Activated CD4-positive, alpha-beta T cell treated with anti-CD3 and anti-CD28 coated beads, Interleukin-10, Interleukin-2, amounts not matched to agents 100 ng/mL and 50 ng/mL, durations not matched to agents 16 hours and 8 hours (primary cell): ENCODE measurements at places on chromosomes 12 and 14.

GRCh38 chr14:101843665-101844064 lies 82.2 kb downstream of the PPP2R5C start:
- DNase-seq = peak; percentile 81

GRCh38 chr12:40464121-40464520 lies 228.1 kb upstream of the CNTN1 start:
- DNase-seq = no peak

GRCh38 chr12:81953541-81953940 lies 194.4 kb upstream of the PPFIA2 start:
- no peak for DNase-seq

DNA sequence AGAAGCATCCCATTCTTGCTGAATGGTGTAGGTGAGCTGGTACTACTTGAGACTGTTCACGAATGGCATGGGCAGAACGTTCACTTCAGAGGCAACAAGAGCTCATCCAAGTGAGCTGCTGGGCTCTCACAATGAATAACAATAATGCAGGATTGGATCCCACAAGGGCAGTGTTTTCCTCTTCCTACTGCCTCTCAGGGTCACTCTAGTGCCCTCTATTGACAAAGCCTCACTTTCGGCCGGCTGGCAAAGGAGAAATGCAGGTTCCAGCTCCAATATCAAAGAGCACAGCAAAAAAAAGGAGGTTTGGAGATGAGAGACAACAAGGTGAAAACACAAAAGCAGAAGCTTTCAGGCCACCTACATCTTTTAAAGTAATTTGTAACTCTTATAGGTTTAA lies 74.6 kb upstream of the MYF6 start:
- DNase-seq = peak; percentile 0

- DNase-seq = no peak
These were observed 199.6 kb downstream of the TRHDE start for GRCh38 chr12:72471806-72472205.

DNA sequence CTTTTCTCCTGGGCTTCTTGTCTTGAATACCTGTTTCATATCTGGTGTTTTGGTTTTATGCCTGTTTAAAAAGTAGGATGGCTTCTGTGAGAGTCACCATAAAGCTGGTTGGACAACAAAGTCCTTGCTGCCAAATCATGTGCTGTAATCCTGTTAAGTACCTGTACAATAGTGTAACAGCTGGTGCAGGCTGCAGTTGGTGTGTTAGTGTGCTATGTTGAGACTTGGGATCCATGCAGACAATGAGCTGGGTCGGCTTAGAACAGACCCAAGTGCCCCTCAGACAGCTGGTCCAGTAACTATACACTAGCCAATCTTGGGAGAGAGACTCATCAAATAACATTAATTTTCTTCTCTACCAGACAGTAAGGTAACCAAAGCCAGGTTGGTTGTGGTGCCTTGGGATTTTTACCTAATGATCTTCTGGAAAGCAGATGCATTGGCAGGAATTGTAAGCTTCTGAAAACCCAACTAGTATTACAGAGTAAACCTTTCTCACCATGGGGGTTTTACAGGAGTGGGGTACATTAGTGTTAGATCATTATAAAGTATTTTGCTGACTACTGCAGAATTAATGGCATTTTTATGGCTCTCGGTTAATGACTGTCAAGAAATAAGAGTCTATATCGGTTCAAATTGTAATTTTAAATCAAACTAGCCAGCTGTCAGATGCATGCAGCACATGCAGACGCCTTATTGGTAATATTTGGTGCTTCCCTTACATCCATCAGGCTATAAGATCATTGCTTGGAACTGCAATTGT lies 231.2 kb downstream of the PDZRN4 start:
- no peak for DNase-seq

- DNase-seq = no peak
These were observed 220.5 kb upstream of the TBX3 start for GRCh38 chr12:114904254-114905003.

DNA sequence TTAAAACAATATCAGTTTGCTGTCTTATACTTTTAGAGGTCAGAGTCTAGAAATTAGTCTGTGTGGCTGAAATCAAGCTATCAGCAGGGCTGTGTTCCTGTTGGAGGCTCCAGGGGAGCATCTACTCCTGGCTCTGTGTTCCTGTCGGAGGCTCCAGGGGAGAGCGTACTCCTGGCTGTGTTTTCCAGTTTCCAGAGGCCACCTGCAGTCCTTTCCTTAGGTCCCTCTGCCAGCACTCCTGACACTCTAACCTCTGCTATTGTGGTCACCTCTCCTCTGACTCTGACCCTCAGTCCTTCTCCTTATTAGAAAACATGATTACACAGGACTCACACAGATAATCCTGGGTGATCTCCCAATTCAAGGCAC lies 1140.7 kb upstream of the TMEM132C start:
- no peak for DNase-seq

- no peak for DNase-seq
These were observed 49.0 kb downstream of the CACNA1C start for GRCh38 chr12:2101771-2102170.

- DNase-seq = no peak
These were observed 101.3 kb downstream of the WIF1 start for GRCh38 chr12:65019696-65020234.

DNA sequence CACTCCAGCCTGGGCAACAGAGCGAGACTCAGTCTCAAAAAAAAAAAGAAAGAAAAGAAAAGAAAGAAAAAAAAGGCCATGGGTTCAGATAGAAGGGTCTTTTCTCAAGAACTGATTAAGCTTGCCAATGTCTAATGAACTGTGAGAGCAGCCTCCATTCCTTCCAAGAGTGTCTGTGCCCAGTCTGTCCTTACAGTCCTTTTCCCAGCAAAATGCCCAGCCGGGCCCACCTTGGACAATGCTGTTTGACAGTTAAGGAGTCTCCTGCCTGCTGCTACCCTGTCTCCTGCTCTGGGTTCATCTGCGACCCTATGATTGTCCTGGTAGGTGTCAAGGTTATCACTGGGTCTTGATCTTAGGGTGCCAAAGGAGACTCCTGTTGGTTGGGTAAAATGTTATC lies 21.4 kb downstream of the SYNE3 start:
- no peak for DNase-seq

GRCh38 chr12:56146492-56147460 lies 5.6 kb upstream of the MYL6B start:
- no peak for DNase-seq

DNA sequence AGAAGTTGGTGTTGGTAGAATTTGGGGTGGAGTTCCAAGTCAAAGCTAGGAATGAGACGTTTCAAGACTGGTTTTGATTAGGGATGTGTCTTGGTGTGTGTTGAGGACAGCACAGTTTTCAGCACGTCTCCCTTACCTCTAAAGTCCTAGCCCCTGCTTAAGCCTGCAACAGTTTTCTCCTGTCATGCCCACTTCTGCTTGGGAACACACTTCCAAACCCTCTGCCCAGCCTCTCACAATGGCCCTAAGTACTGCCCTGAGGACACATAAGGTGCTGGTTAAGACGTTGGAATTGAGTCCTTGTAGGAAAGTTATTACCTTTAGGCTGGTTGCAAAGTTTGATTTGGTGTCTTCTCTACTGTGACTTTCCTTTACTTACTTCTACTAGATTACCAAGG lies 710 bp upstream of the BMAL2 start:
- DNase-seq = no peak

DNA sequence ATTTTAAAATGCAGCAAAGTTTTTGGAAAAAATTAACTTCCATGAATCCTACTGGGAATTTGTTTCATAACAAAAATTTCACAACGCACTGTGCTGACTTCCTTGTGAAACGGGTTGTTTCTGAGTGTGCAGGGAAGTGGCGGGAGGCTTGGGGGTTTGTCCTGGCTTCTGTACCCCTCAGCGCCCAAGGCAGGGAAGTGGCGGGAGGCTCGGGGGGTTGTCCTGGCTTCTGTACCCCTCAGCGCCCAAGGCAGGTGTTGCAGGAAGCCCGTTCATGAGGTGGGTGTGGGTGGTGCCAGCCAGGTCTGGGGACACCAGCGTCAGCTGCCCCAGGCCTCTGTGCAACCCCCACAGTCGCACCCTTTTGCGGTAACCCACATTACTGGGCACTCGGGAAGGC lies 25.1 kb downstream of the ADGRD1 start:
- no peak for DNase-seq

DNA sequence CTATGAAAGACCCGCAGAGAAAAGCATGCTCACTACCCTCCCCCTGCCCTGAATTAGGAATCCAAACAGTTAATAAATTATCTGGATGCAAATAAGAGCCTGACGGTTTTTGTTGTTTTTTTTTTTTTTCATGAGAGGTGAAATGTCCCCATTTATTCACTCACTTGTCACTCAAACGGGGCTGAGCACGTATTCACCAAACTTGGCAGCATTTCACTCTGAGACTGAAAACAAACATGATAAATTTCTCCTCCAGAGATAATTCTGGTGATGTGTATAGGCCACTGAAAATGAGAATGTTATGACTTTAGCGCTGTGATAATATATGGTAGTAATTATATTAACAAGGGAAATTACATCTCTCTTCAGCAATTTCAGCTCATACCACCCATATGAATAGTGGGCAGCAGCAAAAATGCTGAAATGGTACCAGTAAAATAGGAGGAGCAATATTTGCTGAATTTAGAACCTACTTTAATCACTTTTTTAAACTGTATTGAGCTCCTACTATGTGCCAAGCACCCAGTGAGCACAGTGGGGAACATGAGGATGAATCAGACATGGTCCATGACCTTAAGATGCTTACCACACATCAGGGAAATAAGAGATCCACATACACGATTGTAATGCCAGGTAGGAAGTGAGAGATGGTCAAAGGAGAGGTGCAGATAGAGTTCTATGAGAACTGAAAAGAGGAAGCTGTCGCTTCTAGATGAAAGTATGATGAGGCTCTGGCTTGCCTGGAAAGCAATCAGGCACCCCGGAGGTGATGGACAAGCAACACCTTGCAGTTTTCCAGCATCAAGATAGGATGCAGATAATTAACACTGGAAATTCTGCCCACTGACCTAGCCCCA lies 286.5 kb upstream of the TMPO start:
- no peak for DNase-seq

GRCh38 chr12:117040496-117040895 lies 58.7 kb downstream of the TESC start:
- no peak for DNase-seq

- no peak for DNase-seq
These were observed 167.9 kb downstream of the FOXN3 start for GRCh38 chr14:89249065-89249695.

DNA sequence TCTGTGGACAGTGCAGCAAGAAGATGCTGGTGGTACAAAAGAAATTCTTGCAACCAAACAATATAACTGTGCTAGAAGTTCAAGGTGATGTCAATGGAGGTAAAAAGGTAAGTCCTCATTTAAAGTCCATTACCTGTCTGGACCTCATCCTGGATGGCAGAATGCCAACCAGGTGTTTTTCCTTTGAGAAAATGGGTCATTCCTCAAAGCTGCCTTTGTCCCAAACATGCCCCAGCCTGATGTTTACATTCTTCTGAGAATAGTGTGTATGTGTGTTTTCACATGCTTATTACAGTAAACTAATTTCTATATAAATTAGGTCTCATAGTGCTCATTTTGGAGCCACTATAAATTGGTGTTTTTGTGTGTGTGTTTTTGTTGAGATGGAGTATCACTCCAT lies 24.9 kb downstream of the ACTR6 start:
- no peak for DNase-seq

DNA sequence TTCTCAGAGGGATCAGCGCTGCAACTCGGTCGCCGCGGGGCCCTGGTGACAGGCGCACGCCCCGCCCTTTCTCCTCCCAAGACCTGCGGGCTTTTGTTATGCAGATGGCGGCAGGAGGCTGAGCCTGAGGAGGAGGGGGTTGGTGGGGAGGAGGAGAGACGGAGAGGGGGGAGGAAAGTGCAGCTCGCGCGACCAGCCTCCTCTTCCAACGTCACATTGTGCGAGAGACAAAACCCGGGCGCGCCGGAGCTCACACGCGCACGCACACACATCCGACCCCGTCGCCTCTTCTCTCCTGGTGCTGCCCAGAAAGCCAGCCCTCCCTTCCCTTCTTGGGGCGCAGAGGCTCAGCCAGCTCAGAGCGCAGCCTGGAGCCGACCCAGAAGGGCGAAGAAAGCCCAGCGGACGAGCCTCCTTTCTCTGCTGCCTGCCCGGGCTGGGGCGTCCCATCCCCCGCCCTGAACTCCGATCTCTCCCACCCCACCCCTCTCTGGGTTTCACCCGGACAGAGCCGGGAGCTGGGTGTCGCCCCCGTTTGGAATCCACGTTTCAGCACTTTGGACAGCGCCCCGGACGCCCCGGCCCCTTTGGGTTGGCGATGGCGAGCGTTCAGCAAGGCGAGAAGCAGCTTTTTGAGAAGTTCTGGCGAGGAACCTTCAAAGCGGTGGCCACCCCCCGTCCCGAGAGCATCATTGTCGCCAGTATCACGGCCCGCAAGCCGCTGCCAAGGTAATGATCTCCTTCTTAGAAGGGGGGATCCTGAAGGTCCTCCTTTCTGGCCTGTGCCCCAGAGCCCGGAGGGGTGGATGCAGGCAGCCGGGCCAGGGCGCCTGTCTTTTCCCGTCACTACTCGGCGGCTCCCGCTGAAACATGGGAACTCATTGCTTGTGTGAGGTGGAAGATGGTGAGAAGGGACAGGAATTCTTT lies at the start of gene SRRM4:
TSS of gene SRRM4 (plus strand) at position 257 of the 927 bp plus-strand sequence. CDS start at position 599, 342 bp downstream.
- DNase-seq = no peak

- no peak for DNase-seq
These were observed 70.7 kb upstream of the VASH1 start for GRCh38 chr14:76690502-76691105.

- no peak for DNase-seq
These were observed 174.7 kb upstream of the DAAM1 start for GRCh38 chr14:59013672-59014298.

DNA sequence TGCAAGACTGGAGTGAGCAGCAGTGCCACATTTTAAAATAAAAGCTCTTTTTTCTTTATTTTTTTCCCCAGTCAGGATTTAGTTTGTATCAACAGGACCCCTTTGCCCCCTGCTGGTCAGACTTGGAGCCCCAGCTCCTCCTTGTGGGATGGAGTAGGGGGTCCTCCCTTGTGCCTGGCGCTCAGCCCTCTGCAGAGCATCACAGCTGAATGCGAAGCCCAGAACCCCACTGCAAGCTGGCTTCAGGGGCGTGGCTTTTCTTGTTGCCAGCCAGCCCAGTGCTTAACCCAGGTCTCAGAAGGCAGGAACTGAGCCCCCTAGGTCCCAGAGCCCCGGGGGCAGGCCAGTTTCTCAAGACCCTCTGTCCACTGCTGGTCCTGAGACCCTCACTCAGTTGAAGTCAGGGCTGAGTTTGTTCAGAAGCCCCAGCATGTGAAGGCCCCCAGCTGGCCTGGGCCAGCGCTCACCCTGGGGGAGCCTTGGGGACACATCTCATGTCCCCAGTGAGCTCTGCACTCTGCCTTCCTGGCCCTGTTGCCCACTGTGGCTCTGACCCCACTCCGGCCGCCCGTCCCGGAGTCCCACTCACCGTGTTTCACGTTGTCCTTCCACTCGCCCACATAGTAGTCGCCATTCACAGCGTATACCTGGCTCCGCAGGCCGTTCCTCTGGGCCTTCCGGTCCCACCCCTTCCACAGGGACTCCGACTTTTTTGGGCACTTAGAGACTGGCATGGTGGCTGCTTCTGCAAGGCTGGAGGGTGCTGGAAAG lies 519 bp downstream of the MORN3 start:
- peak; percentile 48 for DNase-seq

- DNase-seq = no peak
These were observed 156.5 kb upstream of the MYL2 start for GRCh38 chr12:111076611-111077451.
